Endodermal cell (in vitro differentiated cells): ENCODE measurements at places on chromosomes 5 and 9.

DNA sequence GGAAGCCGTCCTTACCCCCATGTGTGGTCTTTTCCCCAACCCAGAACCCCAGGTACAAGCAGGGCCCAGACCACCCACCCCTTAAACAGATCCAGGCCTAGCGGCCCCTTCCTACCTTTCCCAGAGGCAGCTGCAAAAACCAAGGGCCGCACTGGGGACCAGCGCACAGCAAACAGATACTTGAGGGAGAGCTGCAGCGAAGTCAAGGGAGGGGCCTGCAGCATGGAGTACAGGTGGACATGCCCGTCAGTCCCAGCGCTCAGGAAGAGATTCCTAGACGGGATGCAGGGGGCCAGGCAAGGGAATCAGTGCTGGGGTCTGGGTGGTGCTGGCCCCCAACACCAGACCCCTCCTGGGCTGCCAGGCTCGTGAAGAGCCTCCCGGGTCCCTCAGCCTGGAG lies 22.5 kb downstream of the DYNC2I2 start:
- DNase-seq, result no peak

GRCh38 chr5:121698690-121699089 lies 153.0 kb upstream of the FTMT start:
- no peak for DNase-seq

DNA sequence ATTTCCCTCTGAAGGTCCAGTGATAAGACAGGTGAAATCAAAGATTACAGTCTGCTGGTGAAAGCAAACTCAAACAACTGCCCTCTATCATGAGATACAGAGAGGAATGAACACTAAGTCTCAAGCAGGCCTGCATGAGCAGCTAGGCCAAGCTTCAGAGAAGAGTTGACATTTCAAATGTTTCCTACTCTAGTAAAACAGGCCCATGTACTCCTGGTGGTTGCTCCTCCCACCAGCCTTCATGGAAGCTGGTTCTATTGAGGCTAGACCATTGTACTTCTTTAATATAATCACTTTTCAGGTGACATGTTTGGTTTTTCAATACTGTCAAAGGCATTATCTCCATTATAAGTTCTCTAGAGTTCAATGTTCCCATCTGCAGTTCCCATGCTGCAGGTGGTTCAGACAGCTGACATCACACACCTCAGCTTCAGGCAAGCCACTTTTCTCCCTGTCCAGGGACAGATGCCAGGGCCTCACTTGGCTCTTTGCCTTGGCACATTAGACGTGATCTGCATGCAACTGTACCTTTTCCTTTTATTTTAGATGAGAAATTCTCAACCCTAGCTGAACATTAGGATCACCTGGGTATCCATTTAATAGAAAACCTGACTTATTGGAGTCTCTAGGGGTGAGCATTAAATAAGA lies 89.8 kb downstream of the PIK3R1 start:
- no peak for DNase-seq

DNA sequence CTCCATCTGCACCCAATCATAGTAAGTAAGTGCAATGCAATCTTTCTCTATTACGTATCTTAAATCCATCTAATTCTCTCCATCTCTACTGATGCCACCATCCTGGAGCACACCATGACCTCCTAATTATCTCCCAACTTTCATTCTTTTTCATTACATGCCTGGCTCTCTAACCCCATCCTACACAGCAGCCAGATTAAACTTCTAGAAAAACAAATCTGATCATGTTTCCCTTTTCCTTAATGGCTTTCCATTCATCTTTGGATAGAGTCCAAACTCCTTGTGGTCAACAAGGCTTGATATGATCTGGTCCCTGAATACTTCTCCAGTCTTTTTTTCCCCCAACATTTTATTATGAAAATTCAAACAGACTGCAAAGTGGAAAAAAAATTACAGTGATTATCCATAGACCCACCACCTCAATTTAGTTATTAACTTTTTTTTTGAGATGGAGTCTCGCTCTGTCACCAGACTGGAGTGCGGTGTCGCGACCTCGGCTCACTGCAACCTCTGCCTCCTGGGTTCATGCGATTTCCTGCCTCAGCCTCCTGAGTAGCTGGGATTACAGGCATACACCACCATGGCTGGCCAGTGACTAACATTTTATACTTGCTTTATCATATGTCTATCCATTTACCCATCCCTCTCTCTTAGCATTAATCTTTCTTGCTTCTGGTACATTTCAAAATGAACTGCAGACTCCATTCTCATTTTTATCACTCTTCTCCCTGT lies 5.2 kb downstream of the PPP2R2B start:
- DNase-seq, result no peak

DNA sequence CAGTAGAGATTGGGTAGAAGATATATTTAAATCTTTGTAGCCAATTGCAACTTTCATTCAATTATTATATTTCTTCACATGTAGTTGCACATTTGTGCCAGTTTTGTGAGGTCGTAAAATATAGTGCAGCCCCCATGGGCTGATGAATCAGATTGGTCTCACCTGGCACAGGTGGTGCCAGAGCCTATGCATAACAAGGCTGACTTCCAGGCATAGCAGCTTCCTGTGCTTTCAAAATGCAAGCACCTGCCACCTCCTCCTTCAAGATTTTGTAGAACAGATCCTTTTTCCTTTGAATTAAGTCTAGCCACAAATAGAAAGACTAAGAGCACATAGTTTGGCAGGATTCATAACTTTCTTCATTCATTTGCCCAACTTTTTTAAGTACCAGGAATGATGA lies 87.1 kb downstream of the STARD4 start:
- DNase-seq, result no peak

- no peak for DNase-seq
These were observed 11.6 kb upstream of the RNU6ATAC start for GRCh38 chr9:134175808-134176598.

- no peak for DNase-seq
These were observed 91.1 kb upstream of the DMRT1 start for GRCh38 chr9:750249-750967.

- no peak for DNase-seq
These were observed 7.1 kb upstream of the SEMA4D start for GRCh38 chr9:89505048-89505447.

- DNase-seq, result peak; percentile 92
These were observed 4.0 kb upstream of the TMEM250 start for GRCh38 chr9:136122425-136123383.

- peak; percentile 37 for DNase-seq
These were observed 245.9 kb downstream of the FSTL4 start for GRCh38 chr5:133366438-133366837.

DNA sequence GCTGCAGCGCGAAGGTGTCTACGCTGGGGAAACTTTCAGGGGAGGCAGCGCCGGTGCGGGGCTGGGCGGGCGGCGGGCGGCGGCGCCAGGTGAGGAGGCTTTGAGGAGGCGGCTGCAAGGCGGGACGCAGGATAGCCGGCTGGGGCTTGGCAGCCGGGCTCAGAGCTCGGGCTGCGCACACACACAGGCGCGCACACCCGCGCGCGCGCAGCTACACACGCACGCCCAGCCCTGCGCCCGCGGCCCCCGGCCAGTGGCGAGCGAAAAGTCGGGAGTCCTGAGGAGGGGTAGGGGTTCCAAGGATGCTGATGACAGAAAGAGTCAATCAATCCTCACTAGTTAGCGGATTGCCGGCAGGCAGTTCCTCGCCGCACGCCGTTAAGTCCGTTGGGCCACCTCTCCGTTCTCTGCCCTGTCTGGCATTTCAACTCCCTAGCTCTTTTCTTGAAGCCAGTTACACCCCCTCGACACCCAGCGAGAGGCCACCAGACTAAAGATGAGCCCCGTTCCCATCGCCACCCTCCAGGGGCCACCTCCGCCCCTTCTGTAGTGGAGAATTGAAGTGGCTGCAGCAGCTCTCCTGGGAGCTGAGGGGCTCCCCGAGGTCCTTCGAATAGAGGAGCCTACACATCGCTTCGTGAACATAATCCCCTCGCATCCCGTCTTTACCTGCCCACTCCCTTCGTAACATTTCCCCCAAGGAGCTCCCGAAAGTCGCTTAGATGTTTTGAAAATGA lies 1640.3 kb upstream of the C9orf72 start:
- DNase-seq, result peak; percentile 89

- no peak for DNase-seq
These were observed 97.4 kb upstream of the ALDH1A1 start for GRCh38 chr9:73050065-73050816.

DNA sequence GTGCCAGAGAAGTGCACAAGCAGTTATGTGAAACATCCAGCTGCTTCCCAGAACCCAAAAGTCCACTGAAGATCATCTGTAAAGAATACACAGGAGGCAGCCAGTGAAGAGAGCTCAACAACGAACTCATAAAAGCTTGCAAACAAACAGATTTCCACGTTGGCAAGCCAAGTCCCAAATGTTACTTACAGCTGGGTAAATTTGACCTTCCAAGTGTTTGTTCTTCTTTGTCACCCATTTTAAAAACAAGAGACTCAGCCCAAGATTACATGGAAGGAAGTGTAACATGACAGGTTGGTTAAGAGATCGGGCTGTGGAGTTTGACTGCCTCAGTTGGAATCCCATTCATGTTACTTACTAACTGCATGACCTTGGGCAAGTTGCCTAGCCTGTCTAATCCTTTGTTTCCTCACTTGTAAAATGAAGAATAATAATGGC lies 174.9 kb upstream of the PAPPA start:
- DNase-seq, result no peak

- DNase-seq, result no peak
These were observed 55.1 kb downstream of the ACTL7B start for GRCh38 chr9:108800632-108801099.

DNA sequence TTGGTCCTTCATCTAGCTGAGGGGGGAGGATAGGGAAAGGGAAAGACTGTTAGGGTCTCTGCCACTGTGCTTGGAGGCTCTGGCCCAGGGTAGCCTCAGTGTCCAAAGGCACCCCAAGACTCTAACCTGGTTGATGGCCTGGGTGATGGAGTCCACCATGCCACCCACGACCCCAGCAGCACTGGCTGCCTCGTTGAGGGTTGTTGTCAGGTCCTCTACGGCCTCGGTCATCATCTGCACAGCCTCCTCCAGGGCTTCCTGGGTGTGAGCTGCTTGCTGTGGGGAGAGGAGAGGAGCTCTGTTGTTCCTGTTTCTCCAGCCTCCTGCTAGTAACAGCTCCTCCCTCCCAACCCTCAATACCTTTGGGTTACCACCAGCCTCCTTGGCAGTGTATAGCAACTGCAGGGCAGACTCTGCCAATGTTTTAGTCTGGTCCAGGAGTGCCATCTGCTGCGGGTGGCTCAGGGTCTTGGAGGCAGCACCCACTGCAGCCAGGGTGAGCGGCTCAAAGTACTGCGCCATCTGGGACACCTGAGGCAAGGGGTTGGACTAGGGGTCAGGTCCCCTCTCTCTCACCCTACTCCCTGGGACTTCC lies 16.2 kb upstream of the TPM2 start:
- no peak for DNase-seq

GRCh38 chr5:75608870-75609269 lies 2.4 kb upstream of the ANKDD1B start:
- DNase-seq, result no peak

DNA sequence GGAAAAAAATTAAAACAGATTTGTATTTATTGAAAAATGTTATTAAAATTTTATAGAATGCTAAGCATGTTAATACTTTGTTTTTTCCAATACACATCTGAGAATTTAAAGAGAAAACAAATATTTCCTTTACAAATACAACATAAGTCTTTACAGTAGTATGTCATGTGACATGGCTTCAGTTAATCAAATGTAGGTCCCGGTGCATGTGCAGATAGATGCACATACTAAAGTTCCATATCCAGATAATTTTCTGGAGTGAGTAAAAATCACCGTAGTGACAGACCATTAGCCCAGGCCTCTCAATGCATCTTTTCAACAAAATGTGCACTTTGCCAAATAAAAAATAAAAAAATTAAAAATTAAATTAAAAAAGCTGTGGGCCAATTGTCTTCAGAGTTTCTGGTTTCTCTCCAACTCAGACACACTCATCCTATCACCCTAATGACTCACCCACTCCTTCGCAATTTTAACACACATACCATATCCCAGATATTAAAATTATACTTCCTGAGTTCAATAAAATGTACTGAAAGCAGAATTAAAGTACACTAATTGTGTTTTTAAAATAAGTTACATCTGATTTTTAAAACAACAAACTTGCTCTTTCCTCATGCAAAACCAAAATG lies 508.1 kb downstream of the NR2F1-AS1 start:
- no peak for DNase-seq

DNA sequence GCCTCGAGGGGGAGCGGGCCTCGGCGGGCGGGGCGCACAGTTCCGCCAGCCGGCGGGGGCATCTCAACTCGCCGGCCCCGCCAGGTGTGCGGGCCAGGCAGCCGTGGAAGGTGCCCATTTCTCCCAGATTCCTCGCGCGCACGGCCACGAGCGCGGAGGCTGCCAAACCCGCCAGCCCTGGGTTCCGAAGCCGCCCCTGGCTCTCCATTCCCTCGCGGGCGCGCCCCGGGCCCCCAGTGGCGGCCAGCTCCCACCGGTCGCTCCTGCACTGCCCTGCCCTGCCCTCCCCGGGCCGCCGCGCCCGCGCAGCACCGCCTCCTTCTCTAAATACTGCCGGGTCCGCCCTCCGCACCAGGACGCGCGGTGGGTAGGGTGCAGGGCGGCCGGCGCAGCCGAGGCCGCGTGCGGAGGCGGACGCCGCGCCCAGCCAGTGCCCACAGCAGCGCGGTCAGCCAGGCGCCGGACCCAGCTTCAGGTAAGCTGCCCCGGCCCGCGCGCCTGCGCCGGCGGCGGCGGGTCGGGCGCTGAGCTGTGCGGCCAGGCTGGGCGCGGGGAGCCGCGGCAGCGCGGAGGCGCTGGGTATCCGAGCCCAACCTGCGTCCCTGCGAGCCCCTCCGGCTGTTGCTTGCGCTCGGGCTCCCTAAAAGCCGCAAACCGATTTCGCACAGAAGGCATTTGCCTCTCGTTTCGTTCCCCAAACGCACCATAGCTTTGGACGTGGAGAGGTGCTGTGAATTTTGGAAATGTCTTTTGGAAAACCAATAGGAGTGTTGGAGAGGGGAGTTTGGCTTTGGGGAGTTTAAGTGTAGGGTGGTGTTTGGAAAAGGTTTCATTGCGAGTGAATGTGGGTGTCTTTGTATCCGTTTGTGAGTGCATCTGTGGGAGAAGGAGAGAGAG lies at the start of gene TMEM171:
Gene TMEM171, plus strand, starts transcription at position 354 of the 897 bp plus-strand sequence. CDS start 2,799 bp downstream, outside the sequence.
- peak; percentile 88 for DNase-seq

- no peak for DNase-seq
These were observed 48.4 kb downstream of the CCDC125 start for GRCh38 chr5:69284203-69284602.

- no peak for DNase-seq
These were observed 102.0 kb upstream of the TSLP start for GRCh38 chr5:110969502-110969901.

GRCh38 chr5:142317173-142317572 lies 7.6 kb downstream of the SPRY4 start:
- no peak for DNase-seq

GRCh38 chr5:2091921-2092320 lies 209.2 kb upstream of the IRX4 start:
- no peak for DNase-seq

DNA sequence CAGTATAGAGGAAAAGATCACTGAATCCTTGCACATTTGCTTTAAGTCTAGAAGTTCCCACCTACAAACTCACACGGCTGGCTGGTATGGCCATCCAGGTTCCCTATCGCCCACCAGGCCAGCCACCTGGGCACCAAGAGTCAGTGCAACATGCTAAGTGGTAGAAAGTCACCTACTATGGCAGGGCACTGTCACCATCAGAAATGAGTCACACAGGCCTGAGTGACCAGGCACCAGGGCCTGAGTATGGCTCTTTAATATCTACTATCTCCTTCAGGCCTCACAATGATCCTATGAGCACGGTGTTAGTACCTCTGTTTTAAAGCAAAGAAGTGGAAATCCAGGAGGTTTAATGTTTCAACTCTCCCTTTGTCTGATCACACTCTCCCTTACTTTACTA lies 156.2 kb downstream of the CDK5RAP2 start:
- DNase-seq, result no peak
